Activated T-cell treated with anti-CD3 and anti-CD28 coated beads, Interleukin-2, amount 50 U/mL, for 72 hours (primary cell): ENCODE measurements at places on chromosomes 2 and 18. TPM values are rescaled to one million over a fixed set of nuclear protein-coding genes. Genes with fewer than 3 reads are reported as not detected.
A peak's percentile ranks its signal among the peaks of the same experiment; 100 is the strongest.

DNA sequence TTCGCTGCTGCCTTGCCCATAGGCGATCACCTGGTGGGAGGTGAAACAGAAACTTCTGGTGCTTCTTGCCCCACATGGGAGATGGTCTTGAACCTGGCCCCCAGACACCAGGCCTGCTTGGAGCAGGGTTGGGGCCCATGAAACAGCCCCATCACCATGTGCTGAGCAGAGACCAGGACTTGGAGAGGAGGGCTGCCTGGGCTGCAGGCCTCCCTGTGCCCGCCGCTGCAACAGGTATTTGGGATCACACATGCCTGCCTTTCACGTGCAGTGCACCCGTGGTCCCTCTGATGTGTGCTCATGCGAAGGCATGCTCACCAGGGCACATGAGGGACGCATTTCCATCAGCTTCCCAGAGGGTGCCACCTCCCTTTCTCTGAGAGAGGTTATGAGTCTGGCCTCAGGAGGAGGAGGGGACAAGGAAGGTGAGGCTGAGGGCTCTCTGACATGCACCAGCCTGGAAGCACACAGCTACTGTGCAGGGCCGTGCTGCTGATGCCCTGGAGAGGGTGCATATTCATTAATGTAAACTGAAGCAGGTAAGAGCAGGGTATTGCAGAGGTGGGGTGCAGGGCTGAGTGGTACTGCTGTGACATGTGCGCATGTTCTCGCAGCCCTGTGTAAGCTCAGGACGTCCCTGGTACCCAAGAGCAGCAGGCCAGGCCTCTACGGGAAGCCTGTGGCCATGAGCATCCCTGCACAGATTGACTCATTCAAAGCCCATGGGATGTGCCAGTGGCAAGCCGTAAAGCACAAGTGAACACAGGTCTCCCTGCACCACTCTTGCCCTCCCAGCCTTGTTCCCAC is 4.2 kb upstream of the OXER1 start:
- no peak for DNase-seq

Gene UGT1A3
- total RNA-seq: not detected

Gene SERPINB10
- total RNA-seq: 1.5 TPM

Gene GKN1
- not detected for total RNA-seq

Gene ABCG8
- total RNA-seq: not detected

DNA sequence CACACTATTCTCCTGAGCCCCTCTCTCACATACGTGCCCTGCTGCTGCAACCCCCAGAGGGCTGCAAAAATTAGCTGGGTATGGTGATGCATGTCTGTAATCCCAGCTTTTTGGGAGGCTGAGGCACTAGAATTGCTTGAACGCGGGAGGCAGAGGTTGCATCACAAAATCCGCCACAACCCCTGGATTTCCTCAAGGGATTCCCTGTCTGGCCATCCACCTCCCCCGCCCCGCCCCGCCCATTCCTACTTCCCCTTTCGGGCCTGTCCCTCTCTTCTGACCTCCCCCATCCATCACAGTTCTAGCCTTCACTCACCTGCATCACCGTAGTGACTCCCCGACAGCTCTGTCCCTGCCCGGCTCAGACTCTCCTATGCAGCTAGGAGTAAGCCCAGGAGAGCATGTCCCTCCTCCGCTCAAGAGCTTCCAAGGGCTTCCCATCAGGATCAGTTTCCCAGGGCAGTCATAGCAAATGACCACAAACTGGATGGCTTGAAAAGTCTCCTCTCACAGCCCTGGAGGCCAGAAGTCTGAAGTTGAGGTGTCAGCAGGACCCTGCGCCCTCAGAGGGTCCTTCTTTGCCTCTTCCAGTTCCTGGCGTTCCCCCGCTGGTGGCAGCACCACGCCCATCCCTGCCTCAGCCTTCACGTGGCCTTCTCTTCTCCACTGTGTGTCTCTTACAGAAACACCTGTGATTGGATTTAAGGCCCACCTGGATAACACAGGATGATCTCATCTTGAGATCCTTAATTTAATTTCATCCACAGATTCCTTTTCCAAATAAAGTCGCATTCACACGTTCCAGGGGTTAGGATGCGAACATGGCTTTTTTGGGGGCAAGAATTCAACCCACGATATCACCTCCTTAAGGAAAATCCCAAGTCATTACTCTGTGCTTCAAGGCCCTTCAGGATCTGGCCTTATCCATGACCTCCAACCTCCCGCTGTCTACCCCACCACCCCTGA is 58.5 kb downstream of the HS1BP3 start:
- no peak for DNase-seq

Gene FOXI3
- total RNA-seq: not detected

GRCh38 chr2:28398101-28398834 is 5.6 kb downstream of the FOSL2 start:
- no peak for DNase-seq

Gene SERPINB7
- total RNA-seq: not detected

DNA sequence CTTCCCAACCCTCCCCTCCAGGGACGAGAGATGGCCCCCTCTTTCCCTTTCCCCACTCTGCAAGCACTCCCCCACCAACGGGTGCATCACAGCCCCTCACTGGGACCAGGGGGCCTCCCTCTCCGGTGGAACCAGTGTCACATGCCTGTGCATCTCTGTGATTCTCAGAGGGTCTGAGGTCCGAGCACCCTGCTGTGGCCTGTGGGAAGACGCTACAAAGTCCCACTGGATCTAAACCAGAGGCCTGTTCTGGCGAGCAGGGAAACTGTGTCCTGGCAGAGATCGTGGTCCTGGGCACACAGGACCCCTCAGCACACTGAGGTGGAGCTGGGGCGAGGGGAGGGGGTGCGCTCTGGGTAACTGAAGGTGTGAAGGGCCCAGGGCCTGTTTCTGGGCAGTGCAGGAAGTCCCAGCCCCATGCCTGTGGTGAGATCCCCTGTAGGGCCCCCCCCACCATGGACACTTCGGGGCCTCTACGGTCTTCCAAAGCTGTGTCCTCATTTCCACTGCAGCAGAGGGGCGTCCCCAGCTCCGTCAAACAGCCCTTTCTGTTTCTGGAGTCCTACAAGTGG is 8.0 kb downstream of the SNORC start:
- DNase-seq: no peak

- peak; percentile 72 for DNase-seq
Observed at GRCh38 chr2:226215902-226216503, 583.6 kb downstream of the IRS1 start.

DNA sequence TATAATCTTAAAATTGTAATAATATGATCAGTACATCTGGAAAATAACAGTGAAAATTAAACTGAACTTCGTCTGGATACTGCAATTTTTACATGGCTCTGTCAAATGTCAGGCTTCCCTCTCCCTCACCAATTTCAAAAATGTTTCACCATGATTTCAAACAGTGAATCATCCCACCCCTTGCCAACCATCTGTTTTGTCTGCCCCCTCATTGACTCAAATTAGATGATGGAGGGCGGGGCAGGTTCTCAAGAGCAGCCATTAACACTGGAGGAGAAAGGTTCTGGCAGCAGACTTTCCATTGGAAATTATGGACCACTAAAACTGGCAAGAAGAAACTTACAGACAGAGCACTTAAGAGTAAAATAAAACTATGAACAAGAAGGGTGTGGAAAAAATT is 1195.7 kb upstream of the ZEB2 start:
- DNase-seq: no peak

- peak; percentile 79 for DNase-seq
Observed at GRCh38 chr2:101387151-101387834, at the start of gene CREG2. TSS of gene CREG2 (minus strand) at chr2:101387503. CDS start at chr2:101387457, 46 bp downstream.

Gene MEX3C
- 94.5 TPM for total RNA-seq

DNA sequence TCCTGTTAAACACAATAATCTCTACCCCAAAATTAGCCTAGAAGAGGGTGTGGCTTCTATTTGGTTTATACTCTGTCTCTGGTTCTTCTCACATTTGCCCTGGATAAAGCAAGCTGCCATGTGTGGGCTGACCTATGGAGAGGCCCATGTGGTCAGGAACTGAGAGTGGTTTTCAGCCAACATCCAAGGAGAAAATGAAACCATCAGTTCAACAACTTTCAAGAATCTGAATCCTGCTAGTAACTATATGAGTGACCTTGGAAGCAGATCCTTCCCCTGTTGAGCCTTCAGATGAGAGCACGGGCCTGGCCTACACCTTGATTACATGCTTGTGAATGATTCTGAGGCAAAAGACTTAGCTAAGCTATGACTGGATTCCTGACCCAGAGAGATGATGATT is 11.5 kb upstream of the TRIB2 start:
- no peak for DNase-seq

DNA sequence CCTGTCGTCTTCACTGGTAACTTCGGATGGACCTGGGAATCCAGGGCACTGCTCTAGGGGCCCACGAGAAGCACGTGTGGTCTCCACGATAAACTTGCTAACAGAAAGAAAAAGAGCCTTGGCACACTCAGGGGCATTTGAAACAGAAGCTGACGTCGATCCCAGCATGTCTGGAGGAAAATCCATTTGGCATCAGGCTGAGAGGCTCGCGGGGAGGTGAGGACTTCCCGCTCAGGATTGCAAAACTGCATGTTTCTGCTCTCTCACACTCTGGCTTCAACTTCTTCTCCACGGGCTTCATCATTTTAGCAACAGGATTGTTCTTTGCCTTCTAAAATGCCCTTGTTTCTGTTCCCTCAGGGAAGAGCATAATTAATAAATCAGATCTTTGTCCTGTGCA is 181.7 kb upstream of the COPS8 start:
- no peak for DNase-seq

DNA sequence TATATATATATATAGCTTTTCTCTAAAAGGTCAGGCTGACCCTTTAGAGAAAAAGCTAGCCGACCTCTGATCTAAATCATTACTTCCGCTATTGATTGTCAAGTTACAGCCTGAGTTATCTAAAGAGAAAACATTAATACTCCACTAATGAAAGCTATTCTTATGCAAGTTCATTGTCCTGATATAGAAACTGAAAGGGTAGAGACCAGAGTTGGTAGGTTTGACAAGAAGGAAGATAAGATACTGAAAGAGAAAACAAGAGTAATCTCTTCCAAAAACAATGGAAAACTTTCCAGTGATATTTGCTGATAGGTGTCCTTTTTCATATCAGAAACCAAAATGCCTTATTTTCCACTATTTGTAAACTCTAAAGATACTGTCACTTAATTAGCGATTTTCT is 62.8 kb upstream of the SLC39A10 start:
- no peak for DNase-seq

DNA sequence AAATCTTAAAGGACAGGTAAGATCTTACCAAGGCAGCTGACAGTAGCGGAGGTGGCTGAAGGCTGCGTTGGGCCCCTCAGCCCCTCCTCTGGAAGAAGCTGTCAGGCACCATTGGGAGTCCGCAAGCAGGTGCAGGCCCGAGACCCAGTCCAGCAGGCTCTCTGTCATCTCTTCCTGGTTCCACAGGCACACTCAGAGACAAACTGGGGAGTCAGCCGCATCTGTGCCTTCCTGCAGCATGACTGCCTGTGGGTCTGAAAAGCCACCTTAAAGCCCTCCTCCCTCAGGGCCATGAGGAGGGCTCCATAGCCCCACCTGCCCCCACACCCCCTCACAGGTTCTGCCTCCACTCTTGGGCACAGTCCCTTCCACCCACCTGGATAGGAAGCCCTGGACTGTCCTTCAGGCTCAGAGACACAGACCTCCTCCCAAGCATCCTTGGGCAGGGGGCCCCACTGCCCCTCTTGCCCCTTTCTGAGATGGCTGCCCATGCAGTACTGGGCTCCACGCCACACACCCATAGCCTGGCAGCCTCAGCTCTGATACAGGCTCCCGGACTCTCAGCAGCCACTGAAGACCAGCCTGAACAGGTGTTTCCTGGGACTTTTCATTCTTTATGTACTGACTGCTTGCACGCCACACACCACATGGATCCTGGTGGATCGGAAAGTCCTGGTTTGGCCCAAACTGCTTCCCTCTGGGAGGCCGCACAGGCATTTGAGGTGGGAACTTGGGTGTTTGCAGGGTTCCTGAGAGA is 239.8 kb downstream of the SEPTIN10 start:
- no peak for DNase-seq

Gene ANKRD30BL
- not detected for total RNA-seq

Gene PID1
- total RNA-seq: not detected

Gene GKN2
- not detected for total RNA-seq

- peak; percentile 78 for DNase-seq
Observed at GRCh38 chr18:23918395-23919032, 96.0 kb upstream of the TTC39C start.

DNA sequence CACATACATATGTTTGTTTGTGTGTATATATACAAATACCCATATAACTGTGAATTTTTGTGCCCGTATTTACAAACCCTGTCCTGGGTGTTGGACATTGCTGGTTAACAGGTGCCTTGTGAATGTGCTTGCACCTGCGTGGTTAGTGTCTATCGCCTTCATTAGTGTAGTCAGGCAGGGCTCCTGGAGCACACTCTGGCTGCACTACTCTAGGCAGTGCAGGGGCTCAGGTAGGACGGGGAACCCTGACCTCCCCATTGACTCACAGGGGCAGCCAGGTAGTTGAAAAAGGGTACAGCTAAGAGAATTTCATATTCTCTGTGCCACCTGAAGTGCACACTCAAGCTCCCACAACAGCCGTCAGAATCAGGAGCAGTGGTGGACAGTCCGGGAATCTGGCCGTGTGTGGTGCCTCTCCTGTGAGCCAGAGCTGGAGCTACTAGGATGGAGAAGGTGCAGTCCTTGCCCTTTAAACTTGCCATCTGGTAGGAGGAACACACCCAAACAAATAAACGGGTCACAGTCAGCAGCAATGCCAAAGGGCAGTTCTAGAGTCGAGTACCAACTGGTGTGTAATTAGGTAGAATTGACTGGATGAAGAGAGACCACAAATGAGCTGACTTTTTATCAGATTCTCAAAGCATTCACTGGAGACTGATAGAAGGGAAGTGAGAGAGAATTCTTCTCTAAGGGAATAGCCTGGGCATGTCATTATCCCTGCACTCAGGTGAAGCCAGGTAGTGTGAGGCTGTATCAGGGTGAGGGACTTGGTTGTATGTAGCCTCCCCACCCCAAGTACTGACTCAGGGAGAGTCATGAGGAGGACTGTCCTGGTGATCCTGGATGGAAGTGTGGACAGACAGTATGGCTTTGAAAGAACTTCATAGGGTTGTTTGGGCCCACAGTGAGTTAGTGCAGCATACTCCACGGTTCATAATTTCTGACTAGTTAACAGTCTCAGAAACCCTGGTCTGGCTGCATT is 44.1 kb downstream of the FARP2 start:
- DNase-seq: no peak

Gene KIAA2012
- not detected for total RNA-seq

Gene KCNE4
- total RNA-seq: not detected

GRCh38 chr18:28571929-28572328 is 395.0 kb upstream of the CDH2 start:
- no peak for DNase-seq

DNA sequence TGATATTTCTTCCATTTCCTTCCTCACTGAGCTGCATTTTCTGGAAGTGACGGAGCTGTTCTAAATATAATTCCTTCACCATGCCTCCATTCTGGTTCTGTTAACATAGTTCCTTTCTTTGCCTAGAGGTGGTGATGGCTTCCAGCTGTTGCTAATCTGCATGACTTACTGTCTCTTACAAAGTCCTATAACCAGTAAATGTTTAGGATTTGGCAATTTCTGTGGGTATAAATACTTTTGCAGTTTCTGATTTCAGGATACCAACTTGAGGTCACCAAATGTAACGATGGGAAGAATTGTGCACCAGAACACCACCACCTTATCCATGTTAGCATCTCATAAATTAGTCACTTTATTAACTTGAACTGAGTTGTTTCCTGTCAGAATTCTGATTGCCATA is 101.7 kb upstream of the FN1 start:
- DNase-seq: no peak

Gene ALPG
- total RNA-seq: not detected

Gene DTNB
- total RNA-seq: 31.2 TPM

GRCh38 chr2:172094294-172095145 is 8.2 kb downstream of the DLX2 start:
- DNase-seq: no peak

- no peak for DNase-seq
Observed at GRCh38 chr2:53265544-53266299, 501.9 kb upstream of the CHAC2 start.
